ENCODE measurements at places on chromosomes 5 and 9.

DNA sequence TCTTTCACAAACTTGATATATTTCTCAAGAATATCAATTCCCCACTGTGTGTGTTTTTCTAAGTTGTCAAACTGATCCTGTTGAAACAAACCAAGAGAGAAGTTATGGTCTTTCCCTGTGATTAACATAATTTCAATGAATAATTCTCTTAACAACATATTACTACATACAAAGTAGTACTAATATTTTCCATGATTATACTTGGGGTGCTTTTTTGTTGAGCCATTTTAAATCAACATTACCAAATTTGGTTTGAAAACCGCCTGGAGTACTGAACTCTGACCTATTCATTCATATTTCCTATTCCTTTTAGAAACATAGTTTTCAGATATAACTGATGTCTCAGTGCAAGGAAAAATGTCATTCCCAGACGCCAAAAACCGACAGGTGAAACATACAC, 48.1 kb downstream of the FNBP1 start:
- no peak for DNase-seq

GRCh38 chr5:138459311-138459933, 5.9 kb upstream of the EGR1 start:
- DNase-seq = no peak

DNA sequence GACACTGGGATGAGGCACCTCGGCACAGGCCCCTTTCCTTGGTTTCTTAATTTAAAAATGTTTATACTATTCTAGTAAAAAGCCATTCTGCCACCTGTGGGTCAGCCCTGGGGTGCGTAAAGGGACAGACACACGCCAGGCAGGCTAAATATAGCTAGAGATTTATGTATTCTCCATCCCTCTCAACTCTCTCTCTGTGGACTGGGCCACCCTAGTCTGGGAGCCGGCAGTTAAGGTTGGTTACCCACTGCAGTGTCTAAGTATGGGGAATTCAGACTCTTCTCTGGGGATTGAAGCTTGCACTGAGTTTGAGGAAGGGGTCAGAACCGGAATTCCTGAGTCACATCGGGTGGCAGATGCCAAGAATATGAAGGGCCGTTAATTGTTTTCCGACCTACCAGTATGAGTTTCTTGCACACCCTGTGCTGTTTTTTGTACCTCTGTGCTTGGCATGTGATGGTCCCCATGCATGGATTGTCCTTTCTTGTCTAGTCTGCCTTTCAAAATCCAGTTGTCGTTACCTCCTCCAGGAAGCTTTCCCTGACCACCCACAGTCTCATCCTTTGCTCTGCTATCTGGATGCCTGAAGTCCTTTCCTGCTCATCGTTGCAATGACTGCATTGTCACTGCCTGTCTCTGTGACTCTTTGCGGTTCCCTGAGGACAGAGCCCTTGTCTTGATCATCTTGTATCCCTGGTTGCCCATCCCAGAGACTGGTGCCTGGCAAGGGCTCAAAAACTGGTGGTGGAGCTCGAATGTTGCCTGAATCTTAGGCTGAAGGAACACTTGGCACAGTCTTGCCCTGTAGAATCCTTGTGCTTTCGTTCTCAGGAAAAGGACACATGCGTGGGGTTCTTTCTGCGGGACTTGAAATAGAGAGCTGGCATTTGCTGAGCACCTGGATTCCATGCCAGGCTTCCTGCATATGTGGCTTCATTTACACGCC, 2.1 kb downstream of the NEURL1B start:
- no peak for DNase-seq

- DNase-seq = no peak
These were observed 47.3 kb downstream of the FAM78A start for GRCh38 chr9:131228988-131229387.

DNA sequence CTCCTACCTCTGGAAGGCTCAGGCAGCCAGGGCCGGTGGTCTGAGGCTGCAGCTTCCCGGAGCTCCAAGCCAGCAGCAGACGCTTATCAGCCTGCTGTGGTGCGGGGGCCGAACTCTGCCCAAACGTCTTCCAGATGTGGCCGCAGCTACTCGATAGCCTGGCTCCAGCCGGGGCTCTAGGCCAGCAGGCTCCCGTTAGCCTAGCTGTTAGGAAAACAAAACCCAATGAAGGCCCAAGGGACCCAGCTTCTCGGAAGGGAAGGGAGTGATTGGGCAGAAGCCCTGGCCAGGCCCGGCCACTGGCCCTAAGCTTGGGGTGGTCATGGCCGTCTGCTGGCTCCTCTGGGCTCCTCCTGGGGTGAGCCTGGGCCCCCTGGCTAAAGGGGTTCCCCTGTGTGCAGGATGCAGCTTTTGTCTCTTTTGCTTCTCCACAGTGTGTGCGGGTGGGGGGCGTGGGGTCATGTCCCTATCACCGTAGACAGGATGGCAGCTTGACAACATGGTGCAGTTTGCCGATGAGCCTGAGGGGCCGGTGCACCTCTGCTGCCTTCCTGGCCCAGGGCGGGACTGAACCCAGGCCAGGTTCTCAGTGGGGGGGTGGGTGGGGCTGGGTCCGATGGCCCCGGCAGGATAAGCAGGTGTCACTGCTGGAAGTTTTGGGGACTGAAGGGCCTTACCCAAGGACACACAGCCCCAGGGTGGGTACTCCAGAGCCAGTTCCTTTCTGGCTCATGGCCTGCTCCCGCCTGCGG, 18.7 kb downstream of the MYMK start:
- DNase-seq = no peak

DNA sequence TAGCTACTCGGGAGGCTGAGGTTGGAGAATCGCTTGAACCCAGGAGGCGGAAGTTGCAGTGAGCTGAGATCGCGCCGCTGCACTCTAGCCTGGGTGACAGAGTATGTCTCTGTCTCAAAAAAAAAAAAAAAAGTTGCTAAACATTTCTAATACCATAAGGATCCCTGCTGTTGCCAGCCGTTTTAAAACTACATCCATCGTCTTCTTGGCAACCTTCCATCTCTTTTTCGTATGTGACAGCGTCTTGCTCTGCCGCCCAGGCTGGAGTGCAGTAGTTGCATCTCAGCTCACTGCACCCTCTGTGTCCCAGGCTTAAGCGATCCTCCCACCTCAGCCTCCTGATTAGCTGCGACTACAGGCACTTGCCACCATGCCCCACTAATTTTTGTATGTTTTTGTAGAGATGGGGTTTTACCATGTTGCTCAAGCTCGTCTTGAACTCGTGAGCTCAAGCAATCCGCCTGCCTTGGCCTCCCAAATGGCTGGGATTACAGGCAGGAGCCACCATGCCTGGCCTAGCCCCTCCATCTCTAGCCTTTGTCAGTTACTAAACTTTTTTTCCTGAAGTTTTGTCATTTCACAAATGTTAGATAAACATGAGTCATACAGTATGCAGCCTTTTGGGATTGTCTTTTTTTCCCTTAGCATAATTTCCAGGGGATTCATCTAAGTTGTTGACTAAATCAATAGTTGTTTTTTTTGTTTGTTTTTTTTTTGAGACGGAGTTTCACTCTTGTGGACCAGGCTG, 13.5 kb downstream of the NSD1 start:
- peak; percentile 44 for DNase-seq

DNA sequence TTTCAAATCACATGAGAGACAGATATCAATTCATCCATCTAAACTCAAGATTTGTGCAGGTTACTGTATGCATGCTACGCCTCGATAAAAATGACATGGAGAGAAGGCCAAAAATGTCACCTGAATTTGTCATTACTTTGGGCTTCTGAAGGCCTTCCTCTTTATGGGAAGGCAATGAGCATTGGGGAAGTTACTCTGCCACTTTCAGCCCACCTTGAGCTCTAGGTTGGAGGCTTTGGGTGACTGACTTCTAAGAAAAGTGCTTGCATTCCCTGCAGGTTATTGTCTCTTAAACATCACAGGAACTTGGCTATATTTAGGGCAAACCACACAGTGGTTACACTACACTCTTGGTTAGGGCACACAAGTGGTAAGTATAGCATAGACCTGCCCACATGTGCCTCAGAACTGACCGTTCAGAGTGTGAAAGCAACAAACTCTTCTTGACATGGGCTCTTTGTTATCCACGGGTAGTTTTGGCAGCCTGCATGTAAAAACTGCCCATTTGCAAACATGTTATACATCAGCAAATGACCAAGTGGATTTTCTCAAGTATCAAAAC, 169.5 kb downstream of the ZNF608 start:
- DNase-seq = no peak

GRCh38 chr5:120655828-120656435, 191.8 kb downstream of the PRR16 start:
- peak; percentile 64 for DNase-seq

GRCh38 chr9:71136696-71137095, 15.3 kb upstream of the TRPM3 start:
- DNase-seq = no peak

GRCh38 chr9:83196946-83197345, 134.0 kb upstream of the RASEF start:
- DNase-seq = no peak

- no peak for DNase-seq
These were observed 130.6 kb upstream of the ANKH start for GRCh38 chr5:15002173-15002572.

- DNase-seq = no peak
These were observed 23.9 kb upstream of the LAMC3 start for GRCh38 chr9:130985029-130985428.

DNA sequence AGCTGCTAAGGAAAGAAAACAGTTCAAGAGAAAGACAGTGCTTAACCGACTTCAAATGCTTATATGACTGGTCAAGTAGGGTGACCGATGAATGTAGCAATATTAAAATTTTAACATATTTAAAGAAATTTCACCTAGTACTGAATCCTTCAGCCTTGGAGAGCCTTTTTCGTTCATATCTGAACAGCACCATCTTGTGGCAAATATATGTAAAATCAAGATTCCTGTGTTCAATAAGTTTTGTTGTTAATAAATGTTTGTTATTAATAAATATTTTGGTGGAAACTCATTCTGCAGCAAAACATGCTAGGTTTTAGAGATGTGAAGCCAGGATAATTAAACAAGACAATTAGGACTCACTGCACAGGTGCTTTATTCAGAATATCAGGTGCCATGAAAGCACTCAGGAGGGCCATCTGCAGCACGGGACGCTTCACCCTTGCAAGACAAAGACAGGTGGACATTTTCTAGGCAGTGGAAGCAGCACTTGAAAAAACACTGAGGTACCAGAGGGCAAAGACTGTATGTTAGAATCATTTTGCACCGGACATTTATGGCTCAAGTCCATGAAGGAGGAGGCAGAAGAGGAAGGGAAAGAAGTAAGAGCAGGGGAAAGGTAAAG, 15.6 kb downstream of the TICAM2 start:
- DNase-seq = peak; percentile 53

DNA sequence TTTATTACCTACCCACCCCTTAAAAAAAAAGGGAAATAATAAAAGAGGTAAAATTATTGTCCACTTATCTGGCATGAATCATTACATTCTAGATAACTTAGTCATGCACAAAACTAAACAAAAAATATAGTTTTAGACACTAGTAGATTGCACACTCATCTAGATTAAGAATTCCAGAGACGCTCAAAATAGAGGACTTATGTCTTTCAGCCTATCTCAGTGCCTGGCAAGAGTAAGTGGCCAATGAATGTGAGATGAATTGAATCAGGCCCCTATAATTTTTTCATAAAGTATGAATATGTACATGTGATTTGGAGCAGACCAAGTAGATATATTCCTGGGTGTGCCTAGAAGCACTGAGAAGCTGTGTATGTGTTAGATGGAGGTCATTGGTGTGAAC, 2.0 kb upstream of the RXFP3 start:
- DNase-seq = peak; percentile 82

DNA sequence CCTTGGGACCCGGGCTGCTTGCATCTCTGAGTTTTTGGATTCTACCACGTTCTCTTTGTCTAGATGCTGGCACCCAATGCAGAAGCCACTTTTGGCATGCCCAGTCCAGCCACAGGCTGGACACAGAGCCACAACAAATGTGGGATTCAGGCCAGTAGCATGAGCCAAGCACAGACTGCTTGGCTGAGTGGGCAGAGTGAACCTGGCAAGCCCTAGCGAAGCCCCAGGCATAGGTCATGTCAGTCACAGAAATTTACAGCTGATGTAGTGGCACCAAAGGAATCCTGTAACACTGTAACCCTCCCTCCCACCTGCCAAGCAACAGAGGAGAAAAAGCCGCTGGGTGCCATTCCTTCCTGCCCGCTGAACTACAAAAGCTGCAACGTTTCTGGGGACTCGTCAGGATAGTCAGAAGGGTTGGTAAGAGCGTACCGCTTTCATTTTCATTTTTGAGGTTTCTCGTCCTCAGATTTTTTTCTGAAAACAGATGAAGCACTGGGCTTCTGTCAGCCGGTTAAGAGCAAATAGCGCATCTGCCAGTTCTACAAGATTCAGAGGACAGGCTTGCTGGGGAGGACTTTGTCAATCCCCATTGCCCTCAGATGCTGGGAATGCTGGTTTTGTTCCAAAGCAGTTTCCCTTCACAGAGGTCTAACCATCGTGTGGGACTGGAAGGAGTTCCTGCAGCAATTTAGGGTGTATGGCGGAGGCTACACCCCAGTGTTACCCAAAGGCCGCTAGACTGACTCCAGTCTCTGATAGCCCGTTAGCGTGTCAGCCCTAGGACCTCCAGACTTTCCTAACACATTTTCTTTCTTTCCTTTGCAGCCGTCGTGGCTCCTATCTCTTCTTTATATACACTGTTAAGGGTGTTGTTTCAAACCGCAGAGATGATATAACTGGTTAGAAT, 399.0 kb downstream of the HTR1A start:
- DNase-seq = no peak

- DNase-seq = no peak
These were observed 21.8 kb downstream of the DAPK1 start for GRCh38 chr9:87519461-87519860.

GRCh38 chr5:6551287-6551954, 81.4 kb downstream of the NSUN2 start:
- DNase-seq = peak; percentile 54

DNA sequence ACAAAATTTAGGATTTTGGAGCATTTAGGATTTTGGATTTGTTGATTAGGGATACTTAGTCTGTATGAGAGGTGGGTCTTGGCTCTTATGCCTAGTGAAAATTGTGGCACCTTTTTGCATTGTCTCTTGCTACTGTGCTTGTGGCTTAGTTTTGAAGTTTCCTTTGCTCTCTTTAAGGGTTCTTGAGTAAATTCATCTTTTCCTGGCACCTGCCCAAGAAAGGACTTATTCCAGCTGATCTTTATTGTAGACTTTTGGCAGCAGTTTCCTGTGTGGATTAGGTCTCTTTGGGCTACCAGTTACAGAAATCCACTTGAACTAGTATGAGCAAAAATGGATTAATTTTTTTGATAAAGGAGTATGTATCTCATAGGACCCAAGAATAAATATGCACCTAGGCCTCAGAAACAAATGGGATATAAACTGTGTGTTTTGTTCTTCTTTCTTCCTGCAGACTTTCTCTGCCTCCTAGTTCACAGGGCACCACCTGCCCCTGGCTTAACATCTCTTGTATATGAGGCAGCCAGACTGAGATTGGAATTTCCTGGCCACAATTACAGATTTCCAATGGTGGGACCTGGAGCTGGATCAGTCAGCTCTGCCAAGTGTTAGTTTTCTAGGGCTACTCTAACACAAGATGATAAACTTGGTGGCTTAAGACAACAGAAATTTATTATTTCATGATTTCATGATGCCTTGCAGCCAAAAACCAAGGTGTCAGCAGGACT, 44.6 kb downstream of the FOCAD start:
- DNase-seq = peak; percentile 39

- no peak for DNase-seq
These were observed 103.7 kb downstream of the EHMT1 start for GRCh38 chr9:137722481-137722880.

- no peak for DNase-seq
These were observed 17.3 kb downstream of the ODF2 start for GRCh38 chr9:128473104-128473503.
